AG04450 (cell line): ENCODE measurements at places on chromosomes 1 and 21.

- DNase-seq: no peak
These were observed 213.5 kb upstream of the PTGFR start for GRCh38 chr1:78277253-78277652.

- no peak for DNase-seq
These were observed 15.6 kb downstream of the C1orf159 start for GRCh38 chr1:1100296-1100695.

DNA sequence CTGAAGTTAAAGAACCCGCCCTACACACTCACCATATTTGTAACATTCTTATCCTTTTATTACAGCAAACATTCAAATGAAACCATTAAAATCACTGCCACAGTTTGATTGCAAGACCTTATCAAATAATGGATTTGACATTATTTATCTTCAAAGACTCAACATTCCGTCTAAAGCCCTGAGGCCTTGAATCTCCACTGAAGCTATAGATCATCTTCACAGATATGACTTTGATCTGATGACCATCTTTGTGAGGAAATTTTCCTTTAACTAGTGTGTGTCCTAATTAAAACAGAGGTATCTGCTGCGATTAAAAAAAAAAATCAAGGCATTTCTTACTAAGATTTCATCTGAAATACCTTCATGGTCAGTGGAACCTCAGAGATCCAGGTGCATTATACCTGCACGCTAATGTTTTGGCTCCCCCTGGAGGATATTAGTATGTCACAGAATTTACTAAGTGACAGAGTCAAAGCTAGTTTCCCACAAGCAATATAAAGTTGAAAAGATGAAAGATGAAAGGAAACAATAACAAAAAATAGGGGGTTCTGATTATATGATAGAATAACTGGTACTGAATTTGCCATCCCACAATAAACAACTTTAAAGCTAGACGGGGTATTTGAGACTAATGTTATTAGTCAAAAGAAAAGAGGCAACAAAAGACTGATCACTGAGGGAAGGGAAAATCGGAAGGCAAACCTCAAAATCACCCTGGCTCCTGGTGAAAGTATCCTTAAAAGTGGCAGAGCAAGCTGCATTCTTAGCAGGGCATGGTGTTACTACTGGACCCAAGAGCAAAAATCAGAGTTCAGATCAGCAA, 923.4 kb downstream of the NCAM2 start:
- DNase-seq: no peak

GRCh38 chr1:180542838-180543145, 16.0 kb upstream of the OVAAL start:
- DNase-seq: no peak

GRCh38 chr1:235327559-235328270, at the start of gene ARID4B:
TSS of gene ARID4B (minus strand) at chr1:235328179. CDS start at chr1:235326919, 1,260 bp downstream.
- DNase-seq: no peak

DNA sequence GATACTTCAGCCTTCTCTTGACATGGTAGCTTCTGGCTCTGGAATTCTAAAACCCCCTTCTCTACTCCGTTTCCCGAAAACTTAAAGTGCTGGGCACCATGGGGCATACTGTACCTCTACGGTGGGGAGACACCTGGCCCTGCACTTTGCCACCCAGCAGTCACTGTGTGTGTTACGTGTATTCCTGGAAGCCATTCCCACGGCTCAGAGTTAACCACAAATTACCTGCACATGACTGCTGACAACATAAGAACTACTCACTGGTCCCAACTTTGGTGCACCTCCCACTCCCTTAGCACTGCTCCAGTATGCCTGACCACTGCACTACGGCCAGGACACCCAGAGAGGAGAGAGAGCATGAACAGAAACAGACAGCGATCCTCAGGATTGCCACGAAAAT, 29.4 kb upstream of the TMPRSS2 start:
- DNase-seq: no peak

DNA sequence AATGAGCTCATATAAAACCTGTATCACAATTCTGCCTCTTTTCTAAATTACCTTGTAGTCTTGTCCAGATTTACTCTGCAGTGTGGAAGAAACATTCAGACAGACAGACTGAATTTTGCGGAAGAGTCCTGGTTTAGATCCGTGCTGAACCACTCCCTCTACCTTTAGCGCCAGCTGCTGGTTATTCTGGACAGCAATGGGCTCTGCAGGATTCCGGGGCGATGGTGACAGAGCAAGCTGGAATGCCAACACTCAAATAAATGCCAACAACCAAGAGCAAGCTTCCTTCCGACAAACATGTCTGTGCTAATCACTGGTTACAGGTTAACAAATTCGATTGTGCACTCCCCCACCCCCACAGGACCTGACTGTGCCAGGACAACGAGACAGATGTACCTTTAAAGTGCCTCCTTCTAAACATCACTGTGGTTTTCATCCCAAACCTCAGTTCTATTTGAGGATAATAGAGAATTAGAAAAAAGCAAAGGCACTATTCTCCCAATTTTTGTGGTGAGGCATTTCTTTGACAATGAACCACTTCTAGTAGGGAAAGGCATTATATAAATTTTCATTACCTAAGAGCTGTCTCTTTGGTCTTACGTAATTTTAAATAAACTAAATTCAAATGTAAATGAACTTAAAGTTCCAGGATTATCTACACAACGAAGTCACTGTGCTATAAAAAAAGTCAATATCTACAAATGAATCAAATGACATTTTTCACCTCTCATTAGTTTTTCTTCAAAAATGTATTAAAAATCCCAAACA, 90.4 kb downstream of the INTS7 start:
- no peak for DNase-seq

GRCh38 chr1:1989789-1990188, 13.8 kb downstream of the CFAP74 start:
- no peak for DNase-seq

DNA sequence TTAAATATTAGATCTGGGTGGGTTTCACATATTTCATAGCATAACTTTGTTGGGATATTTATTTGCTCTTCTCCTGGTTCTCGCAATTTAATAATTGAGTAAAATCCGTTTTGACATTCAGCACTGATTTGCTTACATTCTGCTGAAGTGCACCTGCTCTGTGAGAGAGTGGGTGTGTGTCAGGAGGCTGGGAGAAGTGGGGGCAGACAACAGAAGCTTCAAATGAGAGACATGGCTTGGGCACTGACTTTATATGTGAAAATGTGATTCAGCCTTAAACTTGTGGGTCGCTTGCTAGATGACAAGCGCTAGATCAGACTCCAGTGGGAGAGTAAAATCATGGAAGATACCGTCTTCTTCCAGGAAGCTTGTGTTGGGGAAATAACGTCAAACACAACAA, 32.4 kb upstream of the KCNA2 start:
- DNase-seq: no peak

DNA sequence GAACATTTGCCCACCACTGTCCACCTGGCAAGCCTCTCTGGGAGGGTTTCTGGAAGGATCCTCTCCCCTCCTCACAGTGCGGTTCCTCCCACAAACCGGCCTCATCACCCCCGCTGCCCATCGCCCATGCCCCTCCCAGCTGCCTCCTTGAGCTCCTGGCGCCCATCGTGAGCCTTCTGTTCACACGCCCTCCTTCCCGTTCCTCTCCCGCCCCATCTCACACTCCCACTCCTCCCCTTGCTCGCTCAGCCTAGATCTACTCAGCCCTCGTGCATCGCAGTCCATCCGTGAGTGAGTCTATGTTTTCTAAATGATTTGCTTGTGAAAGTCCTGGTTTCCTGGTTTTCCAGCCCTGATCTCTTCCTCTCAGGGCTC, 119.1 kb upstream of the C1orf174 start:
- DNase-seq: no peak

DNA sequence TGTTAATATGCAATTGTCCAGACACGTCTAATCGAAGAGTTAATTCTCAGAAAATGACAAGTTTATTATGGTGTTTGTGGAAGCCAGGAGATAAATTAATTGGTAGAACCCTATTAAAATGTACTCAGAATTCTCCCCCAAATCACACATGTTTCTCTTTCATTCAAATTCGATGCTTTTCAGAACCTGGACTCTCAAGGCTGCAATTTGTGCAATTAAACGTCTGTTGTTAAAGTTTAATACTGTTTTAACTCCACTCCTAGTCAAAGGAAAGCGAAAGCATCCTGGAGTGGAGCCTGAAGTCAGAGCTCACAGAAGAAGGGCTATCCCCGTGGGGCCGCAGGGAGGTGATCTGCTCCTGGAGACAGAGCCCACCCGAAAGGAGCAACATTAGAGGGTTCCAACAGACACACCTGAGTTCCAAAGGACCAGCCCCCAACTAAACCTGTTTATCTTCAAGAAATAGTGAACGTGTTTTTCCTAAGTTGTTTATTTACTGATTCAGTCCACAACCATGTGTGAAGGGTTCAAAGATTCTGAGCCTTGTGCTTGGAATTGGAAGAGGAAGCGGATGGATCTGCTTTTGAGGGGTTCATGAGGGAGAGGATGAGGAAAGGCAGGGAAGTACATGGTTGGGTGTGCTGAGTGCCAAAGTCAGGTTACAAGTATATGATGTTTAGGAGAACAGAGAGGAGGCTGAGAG, 68.0 kb upstream of the AKT3 start:
- DNase-seq: no peak

DNA sequence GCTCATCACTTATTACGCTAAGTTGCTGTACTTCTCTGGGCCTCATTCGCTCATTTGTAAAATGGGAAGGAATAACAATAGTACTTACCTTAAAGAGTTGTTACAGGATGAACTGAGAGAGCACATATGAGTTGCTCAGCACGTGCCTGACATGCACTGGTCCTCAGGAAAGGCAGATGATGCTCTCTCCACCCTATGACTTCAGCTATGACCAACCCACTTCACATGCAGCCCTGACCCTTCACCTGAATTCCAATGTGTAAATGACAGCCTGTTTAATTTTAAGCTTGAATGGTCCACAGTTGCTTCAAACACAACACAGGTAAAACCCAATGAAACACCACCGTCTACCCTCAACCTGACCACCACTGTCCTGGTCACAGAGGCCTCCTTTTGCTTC, 32.9 kb downstream of the GADD45A start:
- no peak for DNase-seq

DNA sequence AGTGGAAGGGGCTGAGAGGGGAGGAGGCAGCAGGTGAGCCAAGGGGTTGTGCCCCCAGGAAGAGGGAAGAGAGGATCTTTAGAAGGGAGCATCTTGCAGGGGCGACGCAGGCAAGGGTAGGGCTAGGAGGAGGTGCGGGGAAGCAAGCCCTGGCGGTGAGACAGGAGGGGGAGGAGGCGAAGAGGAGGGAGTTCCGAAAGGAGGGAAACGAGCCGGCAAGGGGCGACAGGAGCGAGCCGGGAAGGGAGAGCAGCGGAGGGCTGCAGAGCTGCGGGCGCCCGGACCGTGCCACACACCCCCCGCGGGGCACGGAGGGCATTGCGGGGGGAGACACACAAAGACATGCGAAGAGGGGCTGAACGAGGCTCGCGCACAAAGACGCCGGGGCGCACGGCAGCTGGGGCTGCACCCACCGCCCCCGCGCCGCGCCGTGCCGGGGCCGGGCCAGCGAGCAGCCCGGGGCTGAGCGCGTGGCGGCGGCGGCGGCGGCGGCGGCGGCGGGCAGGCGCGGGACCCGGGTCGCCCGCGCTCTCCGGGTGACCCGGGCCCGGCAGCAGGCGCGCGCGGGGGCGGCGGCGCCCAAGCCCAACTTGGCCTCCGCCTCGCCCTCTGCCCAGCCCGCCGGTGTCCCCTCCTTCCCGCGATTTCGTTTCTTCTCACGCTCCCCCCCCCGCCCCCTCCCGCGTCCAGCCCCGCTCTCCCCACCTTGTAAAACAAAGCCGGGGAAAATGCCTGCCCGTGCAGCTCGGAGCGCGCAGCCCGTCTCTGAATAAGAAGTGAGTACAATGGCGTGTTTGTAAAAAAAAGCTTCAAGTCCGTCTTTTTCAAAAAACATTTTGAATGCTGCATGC, at the start of gene KCNK2:
KCNK2 (plus strand) TSS at position 206 of the 851 bp plus-strand sequence. CDS start 649 bp downstream, outside the sequence.
- no peak for DNase-seq

GRCh38 chr1:193569983-193570269, 383.5 kb upstream of the B3GALT2 start:
- no peak for DNase-seq

DNA sequence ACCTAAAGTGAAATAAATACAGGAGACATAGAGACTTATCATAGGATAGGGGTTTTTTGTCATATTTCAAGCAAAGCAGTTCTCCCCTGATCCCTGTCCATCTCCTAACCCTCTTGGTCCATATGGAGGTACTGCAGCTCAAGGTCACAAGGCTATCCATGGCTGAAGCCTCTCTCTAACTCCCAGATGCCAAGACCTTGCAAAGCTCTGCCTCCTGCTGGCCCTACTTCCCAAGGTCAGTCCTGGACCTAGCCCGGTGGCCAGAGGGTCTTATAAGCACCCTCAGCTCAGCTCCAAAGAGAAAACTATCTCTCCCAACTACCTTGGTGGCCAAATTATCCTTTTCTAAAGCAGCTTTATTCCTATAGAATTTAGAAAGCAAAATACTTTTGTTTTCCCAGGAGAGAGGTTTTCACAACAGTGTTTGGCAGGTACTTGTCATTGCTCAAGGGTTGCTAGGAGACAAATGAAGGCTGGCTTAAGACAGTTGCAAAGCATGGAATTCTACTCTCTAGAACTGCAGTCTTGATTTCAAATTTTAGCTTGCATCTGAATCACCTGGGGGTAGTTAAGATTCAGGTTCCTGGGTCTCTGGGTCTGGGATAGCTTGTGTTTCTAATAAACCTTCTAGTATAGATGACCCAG, 121.5 kb downstream of the XCL2 start:
- DNase-seq: no peak

GRCh38 chr1:161225178-161225533, 704 bp upstream of the TOMM40L start:
- no peak for DNase-seq

DNA sequence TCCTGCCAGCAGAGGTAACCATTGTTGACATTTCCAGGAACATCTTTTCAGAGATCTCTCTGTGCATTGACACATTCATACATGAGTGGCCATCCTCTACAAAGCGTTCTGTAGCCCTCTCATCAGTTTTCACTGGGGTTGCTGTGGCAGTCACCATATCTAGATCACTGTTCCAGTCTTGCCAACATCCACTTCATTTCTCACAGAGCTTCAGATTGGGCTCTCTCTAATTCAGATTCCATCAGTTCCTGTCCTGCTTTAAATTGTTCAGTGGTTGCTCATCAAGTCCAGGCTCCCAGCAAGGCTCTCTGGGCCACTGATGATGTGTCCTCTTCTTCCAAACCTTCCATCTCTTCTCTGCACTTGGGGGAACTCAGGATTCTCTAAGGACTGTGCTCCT, 173.7 kb downstream of the KCNJ6 start:
- no peak for DNase-seq

DNA sequence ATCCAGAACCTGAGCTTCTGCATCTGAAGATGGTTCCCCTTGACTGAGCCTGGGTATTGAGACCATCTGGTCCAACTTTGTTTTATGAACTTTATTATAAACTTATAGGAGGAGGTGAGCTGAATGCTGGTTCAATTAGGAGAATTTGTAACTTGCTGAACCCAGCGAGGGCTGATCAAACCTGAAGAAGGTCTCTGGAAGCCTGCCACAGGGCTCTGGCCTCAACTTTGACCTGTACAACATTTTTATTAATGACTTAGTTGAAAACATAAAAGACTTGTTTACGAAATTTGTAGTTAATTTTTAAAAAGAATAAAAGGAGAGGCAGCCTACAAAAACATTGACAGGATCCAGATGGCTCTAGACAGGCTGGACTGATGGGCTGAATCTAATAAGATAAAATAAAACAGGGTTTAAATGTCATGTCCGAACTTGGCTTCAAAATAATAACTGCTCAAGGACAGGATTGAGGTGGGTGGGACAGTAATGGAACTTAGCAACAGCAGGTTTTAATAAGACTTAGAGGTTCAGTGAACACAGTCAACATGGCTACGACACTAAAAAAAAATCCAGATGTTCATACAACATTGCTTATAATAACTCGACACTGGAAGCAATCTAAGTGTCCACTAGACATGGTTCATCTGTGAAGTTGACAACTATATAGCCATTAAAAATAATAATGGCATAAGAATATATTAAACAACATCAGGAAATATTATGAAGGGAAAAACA, 53.4 kb upstream of the GJB5 start:
- DNase-seq: no peak
